CD4-positive, alpha-beta T cell treated with Interleukin-17A for 4 hours (primary cell): ENCODE measurements at places on chromosomes 12 and 14.

DNA sequence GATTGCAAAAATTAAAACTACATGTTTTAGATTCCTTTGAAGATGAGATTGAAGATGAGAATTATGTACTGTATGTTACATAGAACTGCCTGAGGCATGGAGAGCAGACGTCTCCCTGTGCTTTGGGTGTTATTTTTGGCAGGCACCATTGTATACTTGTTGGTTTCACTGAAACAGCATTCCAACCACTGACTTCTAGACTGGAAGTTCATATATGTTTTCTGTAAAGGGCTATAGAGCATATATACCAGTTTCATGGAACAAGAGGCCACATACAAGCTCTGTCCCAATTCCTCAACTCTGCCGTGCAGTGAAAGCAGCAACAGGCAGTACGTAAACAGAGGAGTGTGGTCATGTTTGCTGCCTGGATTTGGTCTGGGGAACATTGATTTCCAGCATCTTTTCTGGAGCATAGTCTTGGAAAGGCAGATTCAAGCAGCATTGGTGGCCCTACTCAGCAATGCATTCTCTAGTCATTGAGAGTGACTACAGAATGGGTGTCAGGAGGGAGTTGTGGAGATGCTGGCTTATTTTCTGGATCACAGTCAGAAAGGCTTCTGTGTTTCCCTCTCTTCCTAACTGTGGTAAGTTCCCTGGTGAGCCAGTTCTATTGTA lies 57.6 kb upstream of the CNTN1 start:
- DNase-seq: no peak

GRCh38 chr14:32693114-32693513 lies 245.6 kb upstream of the NPAS3 start:
- DNase-seq: no peak

DNA sequence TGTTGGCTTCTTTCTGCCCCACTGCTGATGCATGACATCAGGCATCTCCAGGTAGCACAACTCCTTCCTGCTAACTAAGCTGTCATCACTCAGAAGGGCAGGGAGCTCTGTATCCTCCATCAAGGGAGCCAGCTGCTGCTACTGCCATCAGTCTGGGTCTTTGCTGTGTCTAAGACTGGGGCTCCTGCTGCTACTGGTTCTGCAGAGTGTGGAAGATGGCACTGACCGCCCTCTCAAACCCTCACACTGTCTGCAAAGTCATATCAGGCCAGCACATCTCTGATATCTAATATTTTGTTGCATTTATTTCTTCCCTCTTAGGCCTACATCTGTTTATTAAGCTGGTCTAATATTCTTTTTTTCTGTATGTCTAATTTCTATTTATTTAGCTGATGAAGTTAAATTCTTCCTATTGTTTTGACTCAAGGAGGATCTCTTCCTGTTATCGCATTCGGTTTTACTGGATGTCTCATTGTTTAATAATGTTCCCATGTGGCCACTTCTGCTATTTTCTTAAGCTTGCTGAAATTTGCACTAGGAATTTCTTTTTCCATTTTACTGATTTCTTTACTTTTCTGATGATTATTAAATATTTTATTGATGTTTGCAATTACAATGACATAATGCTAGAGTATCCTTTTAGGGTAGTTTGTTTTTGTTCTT lies 7.6 kb upstream of the E2F7 start:
- DNase-seq: no peak

DNA sequence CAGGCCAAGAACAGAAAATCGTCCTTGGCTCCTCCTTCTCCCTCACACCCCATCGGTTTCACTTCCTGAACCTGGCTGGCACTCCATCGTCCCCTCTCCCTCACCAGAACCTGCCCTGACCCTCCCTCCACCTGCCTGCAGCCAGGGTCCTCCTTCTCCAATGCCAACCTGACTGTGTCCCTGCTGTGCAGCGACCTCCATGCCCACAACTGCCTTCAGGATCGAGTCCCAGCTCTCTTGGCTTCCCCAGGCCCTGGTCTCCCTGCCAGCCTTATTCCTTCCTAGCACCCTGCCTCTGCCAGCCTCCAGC lies 19.8 kb downstream of the HVCN1 start:
- peak; percentile 12 for DNase-seq

DNA sequence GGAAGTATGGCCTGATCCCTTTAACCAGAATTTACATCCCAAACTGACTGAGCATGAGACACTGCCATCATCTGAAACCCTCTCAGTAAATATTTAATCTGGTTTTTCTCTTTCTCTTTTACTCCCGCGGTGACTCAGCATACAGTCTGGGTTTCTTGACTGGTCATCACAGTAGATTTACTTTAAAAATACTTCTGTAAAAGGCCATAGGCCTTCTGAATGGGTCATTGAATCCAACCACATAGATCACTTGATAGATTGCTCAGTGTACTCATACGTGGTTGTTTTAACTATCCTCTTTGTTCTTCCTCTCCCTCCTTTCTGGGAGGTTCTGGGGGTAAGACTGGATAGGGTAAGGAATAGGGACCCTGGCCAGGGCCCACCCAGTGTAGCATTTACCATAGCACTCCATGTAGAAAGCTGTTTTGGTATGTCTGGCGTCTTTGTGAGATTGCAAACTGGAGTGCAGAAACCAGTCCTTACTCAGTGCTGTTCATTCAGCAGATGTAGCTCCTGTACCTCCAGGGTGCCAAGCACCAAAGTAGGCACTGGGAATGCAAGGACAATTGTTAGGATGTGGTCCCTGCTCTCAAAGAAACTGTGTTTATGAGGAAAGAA lies 165.7 kb downstream of the SRGAP1 start:
- no peak for DNase-seq

- DNase-seq: no peak
Observed at GRCh38 chr14:26974965-26975364, 377.1 kb upstream of the NOVA1 start.

DNA sequence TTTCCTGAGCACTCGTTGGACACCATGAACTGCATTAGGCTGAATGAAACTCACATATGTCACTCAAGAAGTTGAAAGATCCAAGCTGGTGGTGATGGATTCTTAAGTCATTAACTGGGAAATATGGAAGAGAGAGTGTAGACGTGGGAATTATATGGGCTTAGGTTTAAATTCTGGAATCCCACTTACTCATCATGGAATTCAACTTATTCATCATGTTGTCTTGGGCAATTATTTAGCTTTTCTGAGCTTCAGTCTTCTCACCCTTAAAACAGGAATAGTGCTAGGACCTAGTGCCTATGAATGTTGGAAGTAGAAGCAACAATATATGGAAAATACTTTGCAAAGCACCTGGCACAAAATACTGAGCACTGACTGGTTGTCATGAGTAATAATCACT lies 292.4 kb upstream of the TBX3 start:
- no peak for DNase-seq

DNA sequence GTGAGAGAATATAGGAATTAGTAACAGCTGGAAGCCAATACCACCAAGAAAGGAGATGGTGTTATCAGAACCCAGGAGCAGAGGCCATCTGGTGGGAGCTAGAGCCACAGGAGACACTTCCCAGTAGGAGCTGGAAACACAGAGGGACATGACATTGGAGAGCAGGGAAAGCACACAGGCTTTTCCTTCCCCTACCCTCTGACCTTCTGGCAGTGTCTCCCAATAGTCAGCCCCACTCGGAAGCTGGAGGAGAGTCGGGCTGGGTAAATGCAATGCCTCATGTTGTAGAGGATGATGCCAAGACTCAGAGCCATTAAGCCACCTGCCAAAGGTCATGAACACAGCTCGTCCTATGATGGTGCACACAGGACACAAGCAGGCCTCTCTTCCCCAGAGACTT lies 538.5 kb downstream of the BCL11B start:
- no peak for DNase-seq

- no peak for DNase-seq
Observed at GRCh38 chr12:124586756-124587155, 19.3 kb upstream of the NCOR2 start.

GRCh38 chr12:28569698-28570411 lies 379.6 kb downstream of the CCDC91 start:
- DNase-seq: no peak

DNA sequence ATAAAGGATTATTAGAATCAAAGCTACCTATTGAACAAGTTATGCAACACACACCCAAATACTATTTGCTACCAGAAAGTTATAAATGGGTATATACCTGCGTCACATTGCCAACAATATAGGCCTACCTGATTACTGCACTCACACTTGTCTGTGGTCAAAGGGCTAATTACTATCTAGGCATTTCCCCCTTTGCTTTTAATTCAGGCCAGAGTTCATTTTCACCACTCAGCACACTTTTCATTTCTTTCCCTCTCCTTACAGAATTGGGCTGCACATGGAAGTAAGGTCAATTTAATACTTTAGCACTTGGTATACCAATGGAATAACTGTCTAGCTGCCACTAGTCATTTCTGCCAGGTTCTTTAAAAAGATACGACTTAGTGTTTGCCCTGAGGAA lies 1.7 kb downstream of the SOS2 start:
- no peak for DNase-seq

GRCh38 chr12:93622485-93622884 lies 50.0 kb downstream of the SOCS2 start:
- DNase-seq: no peak

GRCh38 chr12:129826273-129826672 lies 77.6 kb downstream of the TMEM132D start:
- DNase-seq: no peak
